Calu3 (cell line): ENCODE measurements at places on chromosomes 2 and 18. TPM values are rescaled to one million over a fixed set of nuclear protein-coding genes. Genes with fewer than 3 reads are reported as not detected.
A peak's percentile ranks its signal among the peaks of the same experiment; 100 is the strongest.

- DNase-seq, result no peak
- no peaks in the 10 kb centered on the region for H3K36me3 ChIP-seq
- H3K4me3 ChIP-seq, result no peak overlapping the region
- H3K27ac ChIP-seq, result no peak overlapping the region
- H3K27me3 ChIP-seq, result no peaks in the 10 kb centered on the region
Measured at GRCh38 chr2:160419776-160420505, 73.7 kb downstream of the RBMS1 start.

DNA sequence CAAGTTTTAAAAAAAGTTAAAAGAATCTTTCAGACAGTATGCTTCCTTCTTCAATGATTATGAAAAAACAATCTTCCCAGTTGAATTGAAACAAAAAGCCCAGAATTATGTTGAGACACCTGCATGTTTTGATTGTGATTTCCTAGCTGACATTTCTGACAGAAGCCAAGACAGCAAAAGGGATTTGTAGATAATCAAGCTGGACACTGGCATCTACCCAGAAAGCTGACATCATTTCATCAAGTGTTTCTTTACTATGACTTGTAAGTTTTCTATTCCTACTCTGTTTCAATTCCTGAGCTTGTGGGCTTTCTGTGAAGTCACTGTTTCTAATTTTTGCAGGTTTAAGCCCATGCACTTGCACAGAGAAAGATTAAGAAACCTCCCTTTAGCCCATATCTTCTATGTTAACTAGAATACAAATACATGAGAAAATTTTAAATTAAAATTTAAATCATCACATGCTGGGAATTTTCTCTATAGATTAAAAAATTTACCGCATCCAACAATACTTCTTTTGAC is 82.9 kb upstream of the CCDC85A start:
- peaks cover 20% of the 10 kb centered on the region for H3K27me3 ChIP-seq
- no peaks in the 10 kb centered on the region for H3K36me3 ChIP-seq
- DNase-seq, result no peak
- no peak overlapping the region for H3K4me3 ChIP-seq
- H3K27ac ChIP-seq, result no peak overlapping the region

MOGAT1 gene
- total RNA-seq, result 35.9 and 51.2 TPM in 2 replicates

DNA sequence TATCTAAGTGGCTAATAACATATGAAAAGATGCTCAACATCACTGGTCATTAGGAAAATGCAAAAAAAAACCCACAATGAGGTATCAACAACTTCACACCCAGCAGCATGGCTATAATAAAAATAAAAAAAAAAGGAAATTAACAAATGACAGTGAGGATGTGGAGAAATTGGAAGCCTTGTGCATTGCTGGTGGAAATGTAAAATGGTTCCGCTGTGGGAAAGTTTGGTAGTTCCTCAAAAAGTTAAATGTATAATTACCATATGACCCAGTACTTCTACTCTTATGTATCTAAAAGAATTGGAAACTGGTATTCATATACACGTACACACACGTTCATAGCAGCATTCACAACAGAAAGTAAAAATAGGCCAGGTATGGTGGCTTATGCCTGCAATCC is 15.5 kb upstream of the CACNB4 start:
- H3K4me1 ChIP-seq, result no peaks in the 10 kb centered on the region
- H3K4me3 ChIP-seq, result no peak overlapping the region

GRCh38 chr2:107801498-107801897 is 25.2 kb upstream of the RGPD4 start:
- H3K4me3 ChIP-seq, result no peak overlapping the region
- H3K36me3 ChIP-seq, result no peaks in the 10 kb centered on the region
- no peaks in the 10 kb centered on the region for H3K27me3 ChIP-seq
- H3K27ac ChIP-seq, result no peak overlapping the region
- no peaks in the 10 kb centered on the region for H3K4me1 ChIP-seq

DNA sequence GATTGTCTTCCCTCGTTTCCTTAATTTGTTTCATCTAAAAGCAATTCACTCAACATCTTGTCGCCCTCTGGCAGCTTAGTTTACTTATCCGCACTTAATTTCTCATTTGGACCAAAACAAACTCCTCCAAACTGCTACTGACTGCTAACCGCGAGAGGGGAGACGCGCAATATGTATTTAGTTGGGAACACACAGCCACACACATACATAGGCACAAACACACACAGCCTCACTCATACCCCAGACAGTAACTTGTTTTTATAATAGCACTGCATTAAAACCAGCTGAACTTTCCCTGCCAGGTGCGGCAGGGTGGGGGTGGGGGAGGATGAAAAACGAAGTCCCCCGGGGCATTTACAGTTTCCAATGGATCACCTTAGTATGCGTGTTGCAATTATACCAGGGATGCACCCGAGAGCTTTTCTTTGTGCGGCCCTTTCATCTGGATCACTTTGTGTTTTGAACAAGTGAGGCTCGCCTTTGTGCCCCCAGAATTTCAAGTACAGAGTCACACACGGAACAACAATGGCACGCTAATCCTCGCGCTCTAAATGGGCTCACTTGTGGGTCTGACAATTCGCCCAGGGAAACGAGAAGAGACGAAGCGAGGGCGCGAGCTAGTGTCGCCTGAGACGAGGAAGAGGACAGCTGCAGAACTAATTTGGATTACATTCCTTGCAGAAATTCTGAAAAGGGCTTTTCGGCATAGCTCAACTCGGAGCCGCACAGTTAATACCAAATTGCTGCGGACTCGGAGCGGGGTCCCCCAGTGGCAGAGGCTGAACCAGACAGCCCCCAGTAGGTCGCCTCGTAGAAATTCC is 2.4 kb downstream of the ERBB4 start:
- peak overlapping the region; percentile 94 for H3K4me3 ChIP-seq
- H3K27me3 ChIP-seq, result no peaks in the 10 kb centered on the region
- H3K27ac ChIP-seq, result no peak overlapping the region
- H3K36me3 ChIP-seq, result peaks cover 33% of the 10 kb centered on the region

- no peak overlapping the region for H3K4me3 ChIP-seq
- H3K4me1 ChIP-seq, result no peaks in the 10 kb centered on the region
- no peak for DNase-seq
- H3K27ac ChIP-seq, result no peak overlapping the region
Measured at GRCh38 chr2:119349289-119349688, 17.3 kb downstream of the C2orf76 start.

DNA sequence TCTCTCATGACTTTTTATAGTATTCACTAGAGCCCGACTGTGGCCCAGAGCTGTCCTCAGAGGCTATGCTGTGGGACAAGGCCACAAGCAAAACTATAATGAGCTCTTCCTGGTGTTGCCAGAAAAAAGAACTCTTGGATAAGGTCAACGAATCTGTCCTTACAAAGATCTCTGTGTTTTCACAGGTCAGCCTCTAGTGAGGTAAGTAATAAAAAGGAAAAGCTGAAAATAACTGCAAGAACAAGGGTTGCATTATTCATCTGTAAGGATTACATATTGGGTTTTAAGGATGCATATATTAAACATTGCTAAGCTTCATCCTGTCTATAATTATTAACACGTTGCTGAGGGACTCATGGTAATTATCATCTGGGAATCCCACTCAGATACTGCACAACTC is 62.8 kb upstream of the ATL2 start:
- peak overlapping the region; percentile 34 for H3K4me3 ChIP-seq
- peaks cover 78% of the 10 kb centered on the region for H3K4me1 ChIP-seq
- H3K36me3 ChIP-seq, result peaks cover 24% of the 10 kb centered on the region
- no peaks in the 10 kb centered on the region for H3K27me3 ChIP-seq
- no peak for DNase-seq

DNA sequence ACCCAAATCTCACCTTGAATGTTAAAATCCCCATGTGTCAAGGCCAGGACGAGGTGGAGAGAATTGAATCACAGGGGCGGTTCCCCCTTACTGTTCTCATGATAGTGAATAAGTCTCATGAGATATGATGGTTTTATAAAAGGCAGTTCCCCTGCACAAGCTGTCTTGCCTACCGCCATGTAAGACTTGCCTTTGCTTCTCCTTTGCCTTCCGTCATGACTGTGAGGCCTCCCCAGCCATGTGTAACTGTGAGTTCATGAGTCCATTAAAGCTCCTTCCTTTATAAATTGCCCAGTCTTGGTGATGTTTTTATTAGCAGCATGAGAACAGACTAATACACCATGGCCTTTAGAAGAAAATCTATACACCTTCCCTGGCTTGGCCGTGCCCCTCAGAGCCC is 7.4 kb upstream of the MBP start:
- no peak overlapping the region for H3K27ac ChIP-seq
- no peaks in the 10 kb centered on the region for H3K4me1 ChIP-seq
- DNase-seq, result no peak
- no peaks in the 10 kb centered on the region for H3K36me3 ChIP-seq
- H3K4me3 ChIP-seq, result no peak overlapping the region

DNA sequence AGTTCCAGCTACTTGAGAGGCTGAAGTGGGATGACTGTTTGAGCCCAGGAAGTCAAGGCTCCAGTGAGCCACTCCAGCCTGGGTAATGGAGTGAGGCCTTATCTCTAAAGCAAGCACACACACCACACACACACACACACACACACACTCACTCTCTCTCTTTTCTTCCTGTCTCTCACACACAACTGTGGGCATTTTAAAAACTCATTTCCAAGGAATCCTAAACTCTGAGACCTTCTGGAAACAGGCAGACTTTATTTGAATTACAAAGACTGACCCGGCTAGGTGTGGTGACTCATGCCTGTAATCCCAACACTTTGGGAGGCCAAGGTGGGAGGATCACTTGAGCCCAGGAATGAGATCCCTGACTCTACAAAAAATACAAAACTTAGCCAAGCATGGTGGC is 21.3 kb downstream of the WDSUB1 start:
- no peaks in the 10 kb centered on the region for H3K27me3 ChIP-seq
- H3K4me1 ChIP-seq, result peaks cover 9% of the 10 kb centered on the region
- H3K4me3 ChIP-seq, result no peak overlapping the region
- H3K27ac ChIP-seq, result peak overlapping the region; percentile 16
- DNase-seq, result no peak

DNA sequence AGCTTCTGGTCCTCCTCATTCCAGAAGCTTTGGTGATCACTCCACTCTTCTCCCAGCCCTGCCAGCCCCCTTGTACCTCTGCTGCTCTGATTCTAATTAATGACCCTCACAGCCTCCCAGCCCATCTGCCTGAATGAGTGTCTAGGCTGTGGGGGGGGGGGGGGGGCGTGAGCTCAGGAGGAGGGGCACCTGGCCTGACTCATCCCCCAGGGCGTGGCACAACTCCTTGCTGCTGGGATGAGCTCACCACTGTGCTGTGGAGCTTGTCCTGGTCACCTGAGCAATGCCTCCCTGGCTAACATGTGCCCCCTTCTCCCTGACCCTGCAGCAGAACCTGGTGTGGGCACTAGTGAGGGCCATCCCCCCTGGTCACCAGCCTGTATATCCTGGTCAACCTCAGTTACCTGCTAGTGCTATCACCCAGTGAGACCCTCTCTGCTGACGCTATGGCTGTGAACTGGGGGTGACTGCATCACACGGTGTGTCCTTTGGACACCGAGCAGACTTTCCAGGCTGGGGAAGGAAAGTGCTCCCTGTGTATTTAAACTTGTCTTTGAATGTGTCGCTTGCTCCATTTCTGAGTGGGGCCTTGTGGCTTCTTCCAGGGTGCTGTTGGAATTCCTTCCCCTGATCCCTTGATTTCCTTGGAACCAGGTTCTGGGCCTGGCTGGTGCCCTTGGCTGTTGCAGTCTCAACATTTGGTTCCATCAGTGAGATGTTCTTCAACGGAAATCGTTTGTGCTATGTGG is 41.5 kb upstream of the PUM2 start:
- H3K36me3 ChIP-seq, result no peaks in the 10 kb centered on the region
- H3K4me3 ChIP-seq, result no peak overlapping the region
- peaks cover 10% of the 10 kb centered on the region for H3K4me1 ChIP-seq
- H3K27ac ChIP-seq, result no peak overlapping the region
- peaks cover 66% of the 10 kb centered on the region for H3K27me3 ChIP-seq

DNA sequence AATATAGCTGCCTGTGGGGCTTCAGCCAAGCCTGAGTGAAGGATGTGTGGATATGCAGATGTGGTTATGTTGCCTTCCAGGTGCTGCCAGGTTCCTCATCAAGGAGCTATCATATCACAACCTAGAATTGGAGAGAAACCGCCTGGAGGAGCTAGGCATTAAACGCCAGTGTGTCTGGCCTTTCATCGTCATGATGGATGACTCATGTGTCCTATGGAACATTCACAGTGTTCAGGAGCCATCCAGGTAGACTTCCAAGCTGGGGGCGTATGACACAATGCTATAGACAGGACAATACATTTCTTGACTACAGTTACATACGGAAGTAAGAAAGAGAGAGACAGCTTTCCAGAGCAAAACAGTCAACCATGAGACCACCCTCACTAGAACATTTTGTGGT is 86.8 kb downstream of the ESCO1 start:
- no peaks in the 10 kb centered on the region for H3K4me1 ChIP-seq
- H3K4me3 ChIP-seq, result no peak overlapping the region
- H3K27me3 ChIP-seq, result no peaks in the 10 kb centered on the region
- H3K27ac ChIP-seq, result peak overlapping the region; percentile 33
- peaks cover 25% of the 10 kb centered on the region for H3K36me3 ChIP-seq
